Camera-type eye (tissue), 1 donor: ENCODE measurements at places on chromosomes 3 and 15. TPM values are rescaled to one million over a fixed set of nuclear protein-coding genes. Genes with fewer than 3 reads are reported as not detected.

Gene IMPG2
- 221 TPM for total RNA-seq

Gene SNTN
- not detected for total RNA-seq

Gene AGTR1
- 3.5 TPM for total RNA-seq

Gene DNAH12
- total RNA-seq = 0.71 TPM

Gene LINGO1
- total RNA-seq = 35.2 TPM

Gene P2RY13
- 0.55 TPM for total RNA-seq

Gene ITPKA
- total RNA-seq = 2.6 TPM

Gene RASL12
- total RNA-seq = 18.6 TPM

Gene SNRK
- total RNA-seq = 97.6 TPM

Gene SEMA7A
- 14.7 TPM for total RNA-seq

Gene HEG1
- total RNA-seq = 89.8 TPM

Gene KNG1
- total RNA-seq = not detected

Gene IQCF5
- not detected for total RNA-seq

Gene C3orf80
- total RNA-seq = 0.66 TPM
